Stimulated activated CD8-positive, alpha-beta memory T cell treated with anti-CD3 and anti-CD28 coated beads, Interleukin-15, amount 100 ng/mL, for 48 hours (primary cell): ENCODE measurements at places on chromosomes 2 and 18.

GRCh38 chr18:79601234-79601633 lies 78.4 kb upstream of the CTDP1 start:
- DNase-seq, result no peak

DNA sequence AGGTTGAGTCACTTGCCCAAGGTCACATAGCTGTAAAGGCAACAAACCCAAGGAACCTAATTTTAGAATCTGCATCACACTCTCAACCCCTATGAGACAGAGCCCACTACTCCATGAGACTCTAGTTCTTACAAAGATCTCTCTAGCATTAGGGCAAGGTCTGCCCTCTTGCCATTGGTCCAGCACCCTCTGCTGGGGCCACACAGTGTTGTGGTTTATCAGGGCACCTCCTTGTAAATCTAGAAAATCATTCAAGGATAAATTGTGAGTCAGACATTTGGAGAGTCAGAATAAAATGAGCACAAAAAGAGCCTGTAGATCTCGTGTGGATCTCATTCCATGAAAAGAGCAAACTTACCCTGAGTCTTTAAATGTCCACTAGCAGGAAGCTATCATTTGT lies 91.2 kb downstream of the SLC8A1 start:
- DNase-seq, result no peak

DNA sequence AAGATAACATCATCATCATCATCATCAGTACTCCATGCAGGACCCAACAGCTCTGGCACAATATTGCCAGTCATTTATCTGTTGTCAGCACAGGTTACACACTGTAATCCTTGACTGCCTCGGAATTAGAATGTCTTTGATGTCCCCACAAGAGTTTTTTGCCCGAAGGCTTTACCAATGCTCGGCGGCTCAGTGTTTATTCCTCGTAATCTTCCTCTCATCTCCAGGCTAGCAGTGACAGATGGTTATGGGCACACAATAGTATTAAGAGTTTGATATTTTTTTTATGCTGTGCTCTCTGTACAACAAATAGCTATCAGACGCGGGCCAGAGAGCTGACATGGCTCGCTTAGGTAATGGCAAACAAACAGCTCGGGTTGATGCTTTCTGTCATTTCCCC lies 515.2 kb downstream of the ZEB2 start:
- no peak for DNase-seq

DNA sequence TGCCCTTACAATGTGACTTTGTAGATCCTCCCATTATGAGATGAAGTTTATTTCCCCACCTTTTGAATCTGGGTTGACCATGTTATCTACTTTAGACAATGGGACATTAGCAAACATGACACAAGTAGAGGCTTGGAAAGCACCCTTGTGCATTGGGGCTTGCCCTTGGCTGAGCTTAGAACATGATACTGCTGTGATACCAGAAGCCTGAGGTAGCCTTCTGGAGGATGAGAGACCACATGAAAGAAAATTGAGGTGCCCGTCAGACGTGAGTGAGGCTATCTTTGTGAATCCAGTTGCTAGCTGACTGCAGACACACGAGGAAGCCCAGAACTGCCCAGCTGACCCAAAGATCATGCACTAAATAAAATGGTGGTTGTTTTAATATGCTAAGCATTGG lies 341.2 kb downstream of the CYP26B1 start:
- no peak for DNase-seq

GRCh38 chr18:72201032-72201431 lies 343.1 kb downstream of the CBLN2 start:
- no peak for DNase-seq

- DNase-seq, result no peak
Observed at GRCh38 chr2:157254041-157254440, 3.5 kb upstream of the GALNT5 start.

GRCh38 chr2:227204452-227204851 lies 40.0 kb downstream of the COL4A3 start:
- DNase-seq, result no peak

DNA sequence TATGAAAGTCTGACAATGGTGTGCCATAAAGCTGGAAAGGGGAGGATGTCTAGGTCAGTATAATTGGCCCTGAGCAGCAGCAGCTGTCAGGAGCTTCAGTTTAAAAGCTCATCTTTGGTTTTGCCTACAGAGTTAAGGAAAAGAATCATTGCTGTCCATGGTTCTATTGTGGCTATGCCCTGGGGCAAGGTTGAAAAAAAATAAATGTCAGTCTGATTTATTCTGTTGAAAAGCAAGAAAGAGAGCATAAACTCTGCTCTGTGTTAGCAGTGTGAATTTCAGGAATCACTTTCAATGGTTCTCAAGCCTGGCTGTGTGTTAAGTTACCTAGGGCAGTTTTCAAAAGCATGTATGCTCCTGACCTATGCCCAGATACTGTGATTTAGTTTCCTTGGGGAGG lies 446.7 kb downstream of the SETBP1 start:
- DNase-seq, result no peak

GRCh38 chr18:5891854-5892215 lies 3.5 kb downstream of the TMEM200C start:
- no peak for DNase-seq

GRCh38 chr18:79567481-79568147 lies 112.0 kb upstream of the CTDP1 start:
- no peak for DNase-seq

- DNase-seq, result no peak
Observed at GRCh38 chr18:33745871-33746545, 168.0 kb downstream of the ASXL3 start.

DNA sequence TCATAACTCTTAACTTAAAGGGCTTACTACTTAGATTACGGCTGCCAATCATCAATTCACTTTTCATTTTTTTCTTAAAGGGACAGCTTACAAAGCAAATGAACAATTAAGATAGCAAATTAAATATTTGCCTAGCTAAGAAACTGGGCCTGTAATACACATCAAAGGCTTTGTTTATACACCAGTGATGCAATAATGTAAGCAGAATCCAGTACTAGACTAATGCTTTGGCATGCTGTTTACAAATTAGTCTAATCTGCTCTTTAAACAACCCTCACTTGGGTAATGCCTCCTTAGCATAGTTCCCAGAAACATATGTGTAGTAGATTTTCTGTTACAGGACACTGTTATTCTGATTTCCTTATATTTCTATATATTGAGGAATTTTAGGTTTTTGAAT lies 105.8 kb downstream of the ARHGAP28 start:
- DNase-seq, result no peak

GRCh38 chr18:8217051-8217564 lies 392.1 kb upstream of the RAB12 start:
- DNase-seq, result no peak
